Lower leg skin (tissue), 4 donors: ENCODE measurements at places on chromosomes 3 and 15. TPM values are rescaled to one million over a fixed set of nuclear protein-coding genes. Genes with fewer than 3 reads are reported as not detected.

BDH1 gene
- total RNA-seq: 59.0 TPM

GRCh38 chr15:41544650-41545015 is 576 bp upstream of the RPAP1 start:
- DNase-seq: peak; percentile 84

- peak; percentile 81 for DNase-seq
Observed at GRCh38 chr15:68561171-68561900, 17.5 kb upstream of the CORO2B start.

GRCh38 chr3:195448205-195448875 is 5.5 kb upstream of the ACAP2 start:
- no peak for DNase-seq

TNNC1 gene
- 73.7 TPM for total RNA-seq

GRCh38 chr3:1962396-1963088 is 136.1 kb upstream of the CNTN4 start:
- no peak for DNase-seq

SPINK8 gene
- not detected for total RNA-seq

DNA sequence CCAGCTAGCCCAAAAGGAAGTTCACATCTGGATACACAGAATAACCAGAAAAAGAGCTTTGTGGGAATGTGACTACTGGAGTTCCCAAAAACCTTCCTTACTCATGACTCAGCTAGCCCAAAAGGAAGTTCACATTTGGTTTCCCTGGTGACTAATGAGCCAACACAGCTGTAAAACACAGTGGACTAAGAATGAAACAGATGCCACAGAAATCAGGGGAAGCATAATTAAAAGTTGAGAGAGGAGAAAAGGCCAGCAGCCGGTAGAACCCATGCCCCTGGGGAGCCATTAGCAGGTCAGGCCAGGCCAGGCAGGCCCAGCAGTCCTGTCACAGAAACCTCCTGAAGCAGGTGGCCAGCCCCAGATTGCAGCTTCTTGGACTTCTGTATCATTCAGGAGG is 130.3 kb downstream of the GHSR start:
- DNase-seq: peak; percentile 42
